ENCODE measurements at places on chromosomes 7 and 10. TPM values are rescaled to one million over a fixed set of nuclear protein-coding genes. Genes with fewer than 3 reads are reported as not detected.

DNA sequence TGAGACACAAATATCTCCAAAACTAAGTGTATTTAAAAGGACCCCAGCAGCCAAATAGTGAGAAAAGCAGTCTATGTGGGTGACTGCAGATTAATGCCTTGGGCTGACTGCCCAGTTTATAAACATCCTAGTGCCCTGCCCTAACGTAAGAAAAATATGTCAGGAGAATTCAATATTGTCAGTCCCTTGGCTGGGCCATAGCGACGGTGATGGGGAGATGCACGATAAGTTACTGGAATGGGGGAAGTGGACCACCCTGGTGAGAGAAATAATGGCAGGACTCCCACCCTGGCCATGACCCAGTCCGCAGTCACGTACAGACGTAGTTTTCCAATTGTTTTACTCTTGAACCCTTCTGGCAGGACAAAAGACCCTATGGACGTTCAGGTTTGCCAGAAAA, 48.0 kb downstream of the JCAD start:
- no peak for DNase-seq

ZKSCAN5 gene
- total RNA-seq, result 3.0 TPM

CRHR2 gene
- total RNA-seq, result not detected

DNA sequence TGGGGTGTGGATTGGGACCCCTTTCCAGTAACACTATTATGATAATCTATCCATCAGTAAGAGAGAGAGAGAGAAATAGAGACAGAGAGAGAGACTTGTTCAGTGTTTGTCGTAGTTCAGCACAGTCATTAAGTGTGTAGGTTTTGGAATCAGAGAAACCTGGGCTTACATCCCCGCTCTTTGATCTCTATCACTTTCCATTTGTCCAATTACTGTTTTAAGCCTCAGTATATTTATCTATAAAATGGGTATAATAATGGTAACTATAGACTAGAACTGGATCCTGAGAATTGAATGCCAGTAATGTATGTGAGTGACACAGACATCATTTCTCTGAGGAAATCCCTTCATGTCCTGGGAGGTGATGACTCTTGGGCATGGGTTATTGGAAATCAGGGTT, 460.5 kb downstream of the PLXNA4 start:
- no peak for DNase-seq

DNA sequence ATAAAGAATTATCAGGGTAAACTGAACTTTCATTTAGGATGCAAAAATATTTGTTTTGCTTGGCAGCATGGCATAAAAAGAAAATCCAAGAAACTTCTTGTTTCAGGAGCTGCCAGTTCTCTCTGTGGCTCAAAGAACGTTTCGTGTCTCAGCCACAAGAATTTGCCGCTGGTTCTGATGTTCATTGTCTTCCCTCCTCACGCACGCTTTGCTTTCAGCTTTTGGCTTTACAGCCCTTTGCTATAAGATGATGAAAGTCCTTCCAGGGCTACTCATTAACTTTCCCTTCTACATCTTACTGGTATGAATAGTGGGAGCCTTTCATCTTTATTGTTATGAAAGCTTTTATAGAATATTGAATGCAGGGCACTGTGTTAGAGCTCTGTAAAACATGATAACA, 124.7 kb downstream of the BICC1 start:
- DNase-seq, result no peak

DBNL gene
- total RNA-seq, result 38.9 TPM

- no peak for DNase-seq
Measured at GRCh38 chr7:142819530-142819929, 35.3 kb upstream of the EPHB6 start.

STEAP2 gene
- total RNA-seq, result 0.81 TPM

DNA sequence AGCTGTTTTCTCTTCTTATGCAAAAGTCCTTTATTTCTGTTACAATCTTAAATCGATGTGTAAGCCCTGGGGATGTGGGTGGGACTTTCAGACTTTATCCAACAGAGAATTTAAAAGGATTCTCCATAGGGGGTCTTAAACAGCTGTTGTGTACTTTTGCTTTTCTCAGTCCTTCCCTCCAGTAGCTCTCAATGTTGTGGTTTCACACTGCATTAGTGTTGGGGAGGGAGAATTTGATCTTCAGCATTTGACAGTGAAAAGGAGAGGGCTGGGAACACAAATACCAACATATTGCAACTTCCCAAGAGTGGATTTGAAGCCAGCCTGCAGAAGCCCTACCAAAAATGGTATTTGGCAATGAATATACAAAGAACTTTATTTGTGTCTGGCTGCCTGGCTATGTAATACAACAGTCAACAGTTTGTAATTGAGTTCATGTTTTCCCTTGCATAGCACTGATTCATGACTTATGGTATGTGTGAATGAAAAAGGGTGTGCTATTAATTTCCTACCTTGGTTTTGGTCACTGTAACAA, 80.1 kb upstream of the CAPZA2 start:
- no peak for DNase-seq

DNA sequence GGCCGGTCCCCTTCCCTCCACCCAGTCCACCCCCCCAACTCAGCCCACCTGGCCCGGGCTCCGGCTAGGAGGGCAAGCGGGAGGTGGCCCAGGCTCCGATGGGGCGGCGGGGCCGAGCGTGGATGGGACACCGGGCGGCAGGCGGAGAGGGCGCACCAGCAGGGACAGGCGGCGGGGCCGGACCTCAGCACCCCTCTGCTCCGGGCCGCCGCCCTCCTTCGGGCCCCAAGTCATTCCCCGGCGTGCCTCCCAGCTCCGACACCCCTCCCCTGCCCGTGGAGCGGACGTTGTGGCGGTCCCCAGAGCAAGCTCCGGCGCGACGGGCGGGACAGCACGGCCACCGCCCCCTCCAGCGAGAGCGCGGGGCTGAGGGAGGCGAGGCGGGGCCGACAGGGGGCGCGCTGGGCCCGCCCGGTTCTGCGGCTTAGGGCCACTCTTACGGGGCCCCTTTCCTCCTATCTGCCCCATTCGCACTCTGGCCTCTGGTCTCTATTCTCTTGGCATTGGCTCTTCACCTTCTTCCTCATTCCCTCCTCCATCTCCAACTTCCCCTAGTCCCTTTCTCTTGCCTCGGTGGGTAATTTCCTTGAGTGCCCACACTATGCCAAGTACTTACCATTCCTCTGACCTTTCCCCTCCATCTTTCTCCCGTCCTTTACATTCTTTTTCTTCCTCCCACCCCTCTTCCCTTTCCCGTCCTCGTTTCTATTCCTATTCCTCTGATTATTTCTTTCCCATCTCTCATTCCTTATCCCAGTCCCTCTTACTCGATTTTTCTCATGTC, 701 bp upstream of the GBX1 start:
- no peak for DNase-seq

DNA sequence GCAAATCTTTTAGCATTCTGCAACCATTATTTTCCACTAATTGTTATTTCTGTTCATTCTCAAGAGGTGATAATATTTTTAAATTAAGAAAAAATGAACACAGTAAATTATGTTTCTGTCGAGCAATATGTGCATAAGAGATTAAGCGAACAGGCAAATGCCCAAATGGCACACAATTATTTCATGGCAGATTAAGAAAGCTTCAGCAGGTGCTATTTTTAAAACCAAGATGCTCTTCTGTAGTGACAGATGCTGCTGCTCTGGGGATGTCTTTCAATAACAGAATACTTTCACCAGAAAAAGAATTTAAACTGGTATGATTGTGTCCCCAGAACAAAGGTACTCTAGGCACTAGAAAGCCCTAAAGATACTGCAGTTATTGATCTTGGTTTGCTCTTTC, 412.7 kb upstream of the SORCS1 start:
- DNase-seq, result no peak

DNA sequence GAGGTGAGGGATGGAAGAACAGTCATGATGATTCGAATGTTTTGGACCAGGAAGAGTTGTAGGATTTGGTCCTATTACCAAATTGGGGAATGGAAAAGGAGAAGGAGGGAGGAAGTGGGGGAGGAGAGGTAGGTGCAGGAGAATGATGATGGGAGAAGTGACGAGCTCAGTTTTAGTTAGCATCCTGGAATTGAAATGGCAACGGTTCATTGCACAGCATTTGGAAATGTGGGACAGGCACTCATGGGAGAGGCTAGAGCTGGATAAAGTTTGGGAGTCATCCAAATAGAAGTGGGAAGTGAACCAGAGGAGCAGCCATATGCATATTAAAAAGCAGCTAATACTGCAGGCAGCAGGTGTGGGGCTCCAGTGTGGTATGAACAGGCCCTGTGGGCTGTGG, 253.6 kb downstream of the SORCS3 start:
- no peak for DNase-seq

DNA sequence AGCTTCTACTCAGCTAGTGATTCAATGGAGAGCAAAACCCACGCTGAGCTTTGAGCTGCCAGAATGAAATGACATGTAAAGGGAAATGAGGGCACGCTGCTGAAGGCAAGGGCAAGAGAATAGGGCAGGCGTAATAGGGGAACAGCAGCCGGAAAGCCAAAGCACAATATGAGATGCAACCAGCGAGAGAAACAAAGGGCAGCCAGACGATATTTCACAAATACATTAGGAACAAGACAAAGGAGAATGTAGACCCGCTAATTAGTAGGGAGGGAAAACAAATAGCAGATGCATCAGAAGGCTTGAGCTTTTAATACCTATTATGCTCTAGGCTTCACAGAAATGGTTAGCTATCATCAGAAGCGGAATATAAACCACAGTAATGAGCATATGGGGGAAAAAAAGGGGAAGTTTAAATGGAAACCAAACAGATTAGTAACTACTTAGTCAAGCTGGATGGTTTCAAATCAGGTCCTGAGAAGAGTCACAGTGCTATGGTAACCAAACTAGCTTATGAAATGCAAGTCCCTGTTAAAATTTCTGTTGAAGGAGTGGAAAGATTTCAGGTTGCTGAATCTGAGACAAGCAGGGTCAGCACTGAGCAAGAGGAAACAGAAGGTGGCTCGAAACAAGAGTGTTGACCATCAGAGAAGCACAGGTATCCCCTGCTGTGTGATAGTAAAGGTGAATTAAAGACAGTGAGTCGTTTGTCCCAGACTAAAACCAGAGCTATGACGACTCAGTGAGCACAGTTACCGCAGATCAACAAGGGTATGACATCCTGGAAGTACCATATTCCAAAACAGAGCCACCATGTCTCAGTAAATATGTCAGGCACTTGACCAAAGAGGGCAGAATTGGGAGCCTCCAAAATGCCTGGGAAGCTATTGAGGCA, 496.9 kb upstream of the CELF2 start:
- no peak for DNase-seq

DNA sequence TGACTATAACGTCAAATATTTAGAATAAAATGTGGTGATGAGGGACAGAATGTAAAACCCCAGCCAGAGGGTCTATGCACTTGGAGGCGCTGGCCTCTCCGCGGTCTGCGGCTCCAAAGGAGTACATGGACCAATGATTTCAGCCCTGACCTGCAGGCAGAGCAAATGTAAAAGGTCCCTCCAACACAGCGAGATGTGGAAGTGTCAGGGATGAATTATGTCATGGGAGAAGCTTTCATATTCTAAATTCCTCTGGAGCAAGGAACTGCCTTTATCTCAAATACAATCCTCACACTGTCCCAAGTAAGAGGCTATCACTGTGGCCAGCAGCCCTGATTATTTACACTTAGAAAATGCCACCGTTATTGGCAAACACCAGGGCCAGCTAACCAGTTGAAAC, 139.4 kb downstream of the GFRA1 start:
- DNase-seq, result no peak

DNA sequence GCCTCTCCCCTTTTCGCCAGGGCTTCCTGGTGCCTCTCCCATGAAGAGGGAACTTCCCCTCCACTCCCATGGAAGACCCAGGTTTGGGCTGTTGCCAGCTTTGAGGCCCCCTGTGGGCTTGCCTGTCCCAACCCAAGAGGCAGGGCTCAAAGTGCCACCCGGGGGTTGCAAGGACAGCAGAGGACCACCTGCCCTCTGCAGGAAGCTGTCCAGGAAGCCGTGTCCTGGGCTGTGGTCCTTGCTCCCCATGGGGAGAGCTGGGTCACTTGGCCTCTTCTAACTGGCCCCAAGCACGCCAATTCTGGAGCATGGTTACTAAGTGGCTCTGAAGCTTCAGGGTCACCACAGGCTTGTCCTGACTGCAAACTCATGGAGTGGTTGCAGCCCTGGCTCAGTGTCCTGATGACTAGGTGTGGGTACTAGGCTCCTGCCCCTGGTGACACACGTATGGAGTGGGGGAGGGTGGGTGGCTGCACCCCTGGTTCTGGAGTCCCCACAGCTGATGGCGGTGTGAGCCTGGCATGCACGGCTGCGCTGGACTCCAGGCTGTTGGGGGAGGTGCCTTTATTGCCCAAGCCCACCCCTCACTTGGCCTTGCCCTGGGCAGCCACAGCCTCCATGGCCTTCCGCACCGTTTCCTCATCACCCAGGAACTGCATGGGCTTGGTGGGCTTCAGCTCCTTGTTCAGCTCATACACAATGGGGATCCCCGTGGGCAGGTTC, 3.0 kb downstream of the PGAM2 start:
- no peak for DNase-seq
